Stimulated activated naive CD8-positive, alpha-beta T cell treated with anti-CD3 and anti-CD28 coated beads, Interleukin-15, Interleukin-2, amounts not matched to agents 100 U/mL and 50 U/mL, for 24 hours (primary cell): ENCODE measurements at places on chromosomes 7 and 10.

GRCh38 chr7:36894190-36894589 is 169.9 kb upstream of the AOAH start:
- DNase-seq, result no peak

DNA sequence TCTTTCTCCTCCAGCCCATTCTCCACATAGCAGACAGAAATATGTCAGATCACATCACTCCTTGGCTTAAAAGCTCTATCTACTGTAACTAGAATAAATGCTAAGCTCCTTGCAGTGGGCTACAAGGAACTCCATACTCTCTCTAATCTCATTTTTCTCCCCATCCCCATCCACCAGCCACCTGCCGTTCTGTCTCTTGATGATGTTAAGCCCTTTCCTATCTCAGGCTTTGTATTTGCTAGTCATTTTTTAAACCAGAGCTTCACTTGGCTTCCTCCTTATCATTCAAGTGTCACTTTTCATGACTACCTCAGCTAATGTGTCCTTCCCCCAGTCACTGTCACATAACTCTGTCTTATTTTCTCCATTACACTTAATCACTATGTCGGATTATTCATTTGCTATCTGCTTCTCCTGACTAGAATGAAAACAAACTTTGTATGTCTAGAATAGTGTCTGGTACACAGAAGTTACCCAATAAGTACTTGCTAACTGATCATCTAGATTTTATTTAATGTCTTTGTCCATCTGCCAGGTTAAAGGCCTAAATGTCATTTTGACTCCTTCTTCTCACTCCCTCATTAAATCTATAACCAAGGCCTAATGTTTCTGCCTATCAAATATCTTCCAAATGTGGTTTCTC is 87.2 kb upstream of the RPA3 start:
- no peak for DNase-seq

DNA sequence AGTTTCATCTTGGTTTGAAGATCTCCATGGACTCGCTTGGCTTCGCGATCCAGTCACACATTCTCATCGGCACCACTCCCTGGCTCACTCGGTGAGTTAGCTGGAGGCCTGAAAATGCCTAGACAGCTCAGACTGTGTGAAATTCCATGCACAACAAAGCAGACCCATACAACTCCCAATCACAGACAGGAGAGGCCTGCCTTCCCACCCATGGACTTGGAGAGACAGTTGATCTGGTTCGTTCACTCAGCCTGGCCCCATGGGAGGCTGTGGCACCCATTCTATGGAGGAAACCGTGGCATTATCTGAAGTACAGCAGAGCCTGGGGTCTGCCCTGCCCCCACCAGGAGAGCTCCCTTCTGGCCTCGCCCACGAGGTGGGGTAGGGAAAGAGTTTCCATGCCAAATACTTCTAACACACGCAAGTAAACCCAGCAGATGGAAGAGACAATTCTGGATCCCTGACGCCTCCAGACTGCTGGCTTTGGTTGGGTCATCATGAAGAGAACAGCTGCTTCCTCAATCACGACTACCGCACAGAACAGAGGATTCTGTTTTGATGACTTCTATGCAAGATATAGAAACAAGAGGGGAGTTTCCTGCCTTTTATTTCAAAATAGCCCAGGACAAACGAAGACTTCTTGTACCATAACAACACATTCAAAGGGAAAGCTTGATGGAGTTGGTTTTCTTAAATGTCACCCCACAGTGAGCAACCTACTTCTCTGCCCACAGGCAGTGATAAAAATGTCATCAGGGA is 15.9 kb downstream of the FAM53B start:
- DNase-seq, result peak; percentile 38

GRCh38 chr10:62992145-62992721 is 140.9 kb upstream of the NRBF2 start:
- peak; percentile 25 for DNase-seq
